ENCODE measurements at places on chromosomes 4 and X.

GRCh38 chr4:188918787-188919186 is 779.5 kb downstream of the TRIML1 start:
- no peak for DNase-seq

DNA sequence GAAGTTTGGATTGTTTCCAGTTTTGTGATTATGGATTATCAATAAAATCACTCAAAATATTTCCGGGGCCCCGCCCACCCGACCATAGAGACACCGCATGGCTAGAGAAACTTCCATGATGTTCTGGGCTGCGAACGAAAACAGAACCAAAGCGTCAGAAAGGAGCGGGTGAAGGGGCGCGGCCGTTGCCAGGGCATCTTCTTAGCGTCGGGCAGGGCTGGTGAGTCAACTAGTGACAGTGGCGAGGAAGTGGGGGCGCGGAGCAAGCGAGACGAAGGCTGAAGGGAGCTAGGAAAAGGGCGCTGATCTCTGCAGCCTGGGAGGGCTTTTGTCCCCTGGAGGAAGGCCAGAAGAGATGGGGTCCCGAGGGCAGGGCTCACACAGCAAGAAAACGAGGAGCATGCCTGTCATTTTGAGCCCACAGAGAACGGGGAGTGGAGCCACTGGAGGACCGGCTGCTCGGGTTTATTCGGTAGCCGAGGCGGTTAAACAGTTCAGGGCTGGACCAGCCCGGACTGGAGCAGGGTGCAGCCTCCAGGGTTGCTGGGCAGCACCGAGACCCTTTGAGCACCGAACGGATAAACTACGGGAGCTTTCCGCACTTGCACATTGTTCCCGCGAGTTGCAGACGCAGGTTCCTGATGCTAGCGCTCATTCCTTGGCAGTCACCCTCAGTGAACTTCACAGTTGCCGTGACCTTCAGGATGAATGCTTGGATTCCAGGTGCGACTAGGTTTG is 298.1 kb upstream of the TRPC5 start:
- no peak for DNase-seq

DNA sequence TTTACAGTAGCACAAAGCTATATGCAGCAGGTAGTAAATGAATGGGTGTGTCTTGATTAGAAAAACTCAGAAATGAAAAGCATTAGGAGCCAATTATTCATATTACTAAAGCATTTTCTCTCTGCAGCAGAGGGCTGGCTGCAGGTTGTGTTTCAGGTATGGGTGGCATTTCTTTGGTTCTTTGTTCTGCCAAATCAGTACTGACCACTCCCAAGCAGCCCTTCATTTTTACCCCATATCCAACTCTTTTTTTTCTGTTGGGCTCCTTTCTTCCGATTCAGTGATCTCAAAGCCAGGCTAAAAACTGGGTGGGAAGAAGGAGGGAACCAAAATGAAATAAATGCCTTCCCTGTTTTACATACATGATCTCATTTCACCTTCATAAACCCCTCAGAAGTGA is 162.3 kb downstream of the SPRY1 start:
- DNase-seq, result no peak

GRCh38 chr4:16727218-16727617 is 171.2 kb downstream of the LDB2 start:
- no peak for DNase-seq

DNA sequence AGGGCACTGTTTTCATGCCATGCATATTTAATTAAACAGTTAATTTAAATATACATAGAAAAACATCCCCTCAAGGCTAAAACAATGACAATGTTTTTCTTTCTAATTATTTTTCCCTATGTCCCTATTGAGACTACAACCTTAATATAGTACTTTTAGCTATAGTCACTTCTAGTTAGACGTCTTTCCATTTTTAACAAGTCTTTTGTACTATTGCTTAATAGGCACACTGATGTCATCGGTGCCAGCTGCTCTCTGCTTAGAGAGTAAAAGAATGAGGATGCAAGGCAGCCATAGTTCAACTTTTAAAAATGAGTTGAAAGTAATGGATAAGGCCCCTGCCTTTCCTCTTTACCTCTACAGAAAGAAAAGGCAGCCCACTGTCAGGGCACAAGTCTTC is 191.1 kb downstream of the KCTD8 start:
- no peak for DNase-seq

GRCh38 chrX:109261279-109261678 is 220.6 kb downstream of the GUCY2F start:
- no peak for DNase-seq

DNA sequence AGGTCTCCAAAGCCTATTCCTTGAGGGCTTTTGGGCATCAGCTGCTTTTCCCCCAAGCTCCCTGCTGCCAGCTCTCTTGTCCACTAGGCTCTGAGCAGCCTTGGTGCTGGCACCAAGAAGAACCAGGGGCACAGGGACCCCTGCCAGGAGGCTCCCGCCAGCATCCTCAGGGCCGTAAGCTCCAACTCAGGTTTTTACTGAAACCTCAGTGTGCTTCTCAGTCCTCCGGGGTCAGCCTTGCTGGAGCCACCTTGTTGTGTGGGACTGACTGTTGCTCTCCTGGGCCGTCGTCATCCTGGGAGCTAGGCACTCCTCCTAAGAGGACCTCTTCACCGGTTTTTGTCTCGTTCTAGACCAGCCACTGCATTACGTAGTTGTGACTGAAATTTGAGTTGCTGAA is 38.9 kb downstream of the NOP14 start:
- DNase-seq, result no peak

DNA sequence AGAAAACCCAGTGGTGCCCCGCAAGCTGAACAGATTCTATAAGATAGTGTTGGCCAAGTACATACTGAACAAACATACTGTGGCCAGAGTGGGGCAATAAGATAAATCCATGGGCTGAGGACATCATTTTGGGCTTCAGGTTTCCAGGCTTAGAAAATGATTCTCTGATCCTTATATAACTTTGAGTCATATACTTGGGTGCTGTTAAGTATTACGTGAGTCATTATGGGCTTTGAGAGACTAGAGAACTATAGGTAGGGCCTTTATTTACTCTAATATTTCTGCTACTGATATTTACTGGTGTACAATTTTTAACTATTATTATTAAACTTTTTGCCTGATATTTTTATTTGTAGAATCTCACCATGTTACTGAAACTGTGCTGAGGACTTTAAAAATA is 586.1 kb downstream of the CENPC start:
- no peak for DNase-seq

- no peak for DNase-seq
Measured at GRCh38 chr4:186131935-186132334, 27.4 kb downstream of the FAM149A start.

DNA sequence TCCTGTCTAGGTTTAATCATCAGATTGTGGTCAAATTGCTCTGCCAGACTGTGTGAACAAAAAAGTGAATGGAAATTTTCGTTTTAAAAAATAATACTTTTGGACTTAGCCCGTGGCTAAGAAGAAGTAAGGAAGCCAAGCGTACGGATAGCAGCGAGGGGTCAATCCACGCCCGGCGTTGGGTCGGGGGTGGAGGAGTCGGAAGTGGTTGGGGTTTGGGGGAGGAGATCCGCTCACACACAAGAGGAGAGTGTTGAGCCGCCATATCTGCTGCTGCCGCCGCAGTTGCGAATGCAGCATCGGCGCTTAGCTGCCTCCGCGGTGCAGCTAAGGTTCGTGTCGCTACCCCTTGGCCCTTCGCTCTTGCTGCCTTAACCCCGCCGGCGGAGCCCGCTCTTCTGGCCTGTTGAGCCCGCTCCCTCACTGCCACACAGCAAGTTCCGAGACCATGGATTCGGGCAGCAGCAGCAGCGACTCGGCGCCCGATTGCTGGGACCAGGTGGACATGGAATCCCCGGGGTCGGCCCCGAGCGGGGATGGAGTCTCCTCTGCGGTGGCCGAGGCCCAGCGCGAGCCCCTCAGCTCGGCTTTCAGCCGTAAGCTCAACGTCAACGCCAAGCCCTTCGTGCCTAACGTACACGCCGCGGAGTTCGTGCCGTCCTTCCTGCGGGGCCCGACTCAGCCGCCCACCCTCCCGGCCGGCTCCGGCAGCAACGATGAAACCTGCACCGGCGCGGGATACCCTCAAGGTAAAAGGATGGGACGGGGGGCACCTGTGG is at the start of gene GSPT2:
Gene GSPT2 (plus strand): TSS at position 264 of the 779 bp plus-strand sequence. CDS start 185 bp downstream, at position 449.
- DNase-seq, result peak; percentile 71

- DNase-seq, result no peak
Measured at GRCh38 chr4:76153356-76153755, 5.2 kb upstream of the NUP54 start.

DNA sequence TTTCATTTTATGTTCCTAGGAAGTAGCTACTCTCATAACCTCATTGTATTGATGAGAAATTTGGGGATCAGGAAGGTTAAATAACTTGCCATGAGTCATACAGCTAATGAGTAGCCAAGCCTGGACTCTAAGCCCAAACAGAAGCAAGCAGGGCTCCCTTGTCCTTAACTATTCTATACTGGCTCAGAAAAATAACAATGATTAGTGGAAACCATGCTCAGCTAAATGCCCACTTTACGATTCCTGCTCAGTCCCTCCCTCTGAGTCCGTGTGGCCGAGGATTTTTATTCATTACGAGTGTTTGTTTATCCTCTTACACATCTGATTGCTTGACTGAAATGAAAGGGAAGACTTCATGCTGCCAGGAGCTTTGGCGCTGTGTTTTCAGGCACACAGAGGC is 100.9 kb downstream of the SLC34A2 start:
- no peak for DNase-seq

DNA sequence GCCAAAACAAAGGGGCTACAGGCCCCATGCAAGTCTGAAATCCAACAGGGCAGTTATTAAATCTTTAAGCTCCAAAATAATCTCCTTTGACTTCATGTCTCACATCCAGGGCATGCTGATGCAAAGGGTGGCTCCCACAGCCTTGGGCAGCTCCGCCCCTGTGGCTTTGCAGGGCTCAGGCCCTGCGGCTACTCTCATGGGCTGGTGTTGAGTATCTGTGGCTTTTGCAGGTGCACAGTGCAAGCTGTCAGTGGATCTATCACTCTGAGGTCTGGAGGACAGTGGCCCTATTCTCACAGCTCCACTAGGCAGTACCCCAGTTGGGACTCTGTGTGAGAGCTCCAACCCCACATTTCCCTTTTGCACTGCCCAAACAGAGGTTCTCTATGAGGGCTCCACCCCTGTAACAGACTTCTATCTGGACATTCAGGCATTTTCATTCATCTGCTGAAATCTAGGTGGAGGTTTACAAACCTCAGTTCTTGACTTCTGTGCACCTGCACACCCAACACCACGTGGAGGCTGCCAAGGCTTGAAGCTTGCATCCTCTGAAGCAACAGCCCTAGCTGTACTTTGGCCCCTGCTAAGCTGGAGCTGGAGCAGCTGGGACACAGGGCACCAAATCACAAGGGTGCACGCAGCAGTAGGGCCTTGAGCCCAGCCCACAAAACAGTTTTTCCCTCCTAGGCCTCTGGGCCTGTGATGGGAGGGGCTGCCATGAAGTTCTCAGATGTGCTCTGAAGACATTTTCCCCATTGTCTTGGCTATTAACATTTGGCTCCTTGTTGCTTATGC is 154.8 kb upstream of the PDE5A start:
- no peak for DNase-seq

DNA sequence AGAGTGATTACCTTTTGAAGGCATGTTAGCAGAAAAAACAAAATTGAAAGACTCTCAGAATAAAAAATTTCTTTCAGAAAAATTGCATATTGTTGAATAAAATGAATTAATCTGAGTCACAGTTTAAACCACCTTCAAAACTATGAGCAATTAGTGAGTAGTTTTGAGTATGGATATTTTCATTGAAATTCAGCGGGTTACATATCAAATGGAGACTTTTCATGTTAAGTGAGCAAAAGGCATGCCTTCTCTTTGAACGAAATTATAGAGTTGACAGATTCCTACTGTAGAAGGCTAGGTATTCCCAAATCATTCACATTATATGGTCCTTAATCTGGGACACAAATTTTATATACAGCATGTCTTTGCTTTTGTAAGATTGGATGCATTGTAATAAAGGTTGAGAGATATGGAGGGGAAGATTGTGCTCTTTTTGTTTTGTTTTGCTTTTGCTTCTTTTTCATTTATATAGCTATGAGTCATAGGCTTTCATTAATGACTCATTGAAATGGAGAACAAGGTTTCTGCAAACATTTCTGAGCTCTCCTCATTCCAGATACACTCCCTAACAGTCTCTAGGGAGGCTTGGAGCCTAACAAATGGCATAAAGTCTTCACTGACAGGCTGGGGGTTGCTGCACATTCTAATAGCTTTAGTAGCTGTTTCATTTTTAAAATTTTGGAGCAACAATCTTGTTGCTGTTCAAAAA is 21.6 kb downstream of the PCDH18 start:
- DNase-seq, result peak; percentile 20

DNA sequence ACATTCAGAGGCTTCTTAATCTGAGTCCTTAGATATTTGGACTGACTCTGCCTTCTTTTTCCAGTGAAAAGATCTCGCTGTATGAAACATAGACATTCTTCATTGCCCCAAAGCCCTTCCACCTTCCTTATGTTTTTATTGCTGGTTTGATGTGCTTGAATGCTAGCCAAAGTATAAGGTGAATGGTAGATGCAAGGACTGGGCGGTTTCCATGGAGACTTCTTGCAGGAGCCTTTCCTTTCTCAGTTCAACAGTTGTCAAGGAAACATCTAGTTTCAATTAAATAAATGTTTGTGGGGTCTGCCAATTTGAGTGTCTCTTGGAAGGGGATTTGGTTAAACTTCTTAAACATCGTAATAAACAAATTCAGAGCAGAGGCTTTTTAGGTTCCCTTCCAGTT is 46.0 kb downstream of the REPS2 start:
- no peak for DNase-seq

GRCh38 chr4:151231915-151232595 is 44.9 kb upstream of the PRSS48 start:
- DNase-seq, result no peak

GRCh38 chr4:187390646-187391045 is 604.9 kb upstream of the ZFP42 start:
- no peak for DNase-seq

DNA sequence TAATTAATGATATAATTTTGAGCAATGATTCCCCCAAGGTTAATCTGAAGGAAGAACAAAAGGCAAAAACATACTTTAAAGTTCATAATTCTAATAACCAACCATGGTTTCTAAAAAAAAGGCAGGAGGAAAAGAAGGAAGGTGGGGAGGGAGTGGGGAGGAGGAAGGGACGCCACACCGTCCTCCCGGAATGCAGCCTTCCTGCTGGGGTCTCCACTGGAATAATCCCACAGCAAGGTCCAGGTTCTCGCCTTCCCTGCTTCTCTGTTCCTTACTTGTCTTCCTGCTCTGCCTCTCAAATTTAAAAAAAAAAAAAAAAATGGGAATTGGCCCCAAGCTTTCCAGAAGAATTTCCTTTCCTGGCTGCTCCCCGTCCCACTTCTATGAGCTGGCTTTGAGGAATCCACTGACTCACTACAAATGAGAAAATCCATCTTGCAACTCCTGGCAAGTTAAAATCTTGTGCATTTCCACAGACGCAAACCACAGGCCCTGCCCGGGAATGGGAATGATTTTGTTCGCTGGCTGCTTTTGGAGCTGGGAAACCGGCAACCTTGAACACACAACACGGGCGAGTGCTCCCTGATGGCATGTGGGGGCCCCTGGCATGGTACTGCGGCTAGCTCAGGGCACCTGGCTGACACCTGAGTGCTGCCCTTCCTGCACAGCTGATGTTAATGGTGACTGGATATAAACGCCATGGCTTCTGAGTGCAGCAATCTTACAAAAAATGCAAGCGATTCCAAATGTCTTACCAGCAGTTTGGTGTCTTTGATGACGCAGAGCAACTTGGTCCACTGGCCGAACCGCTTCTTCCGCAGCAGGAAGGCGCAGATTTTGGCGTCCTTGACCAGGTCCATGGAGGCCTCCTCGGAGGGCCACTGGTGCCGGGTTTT is 97.0 kb downstream of the AFAP1 start:
- DNase-seq, result peak; percentile 81

Measured in NCI-H460 (cell line).